Activated CD8-positive, alpha-beta memory T cell treated with anti-CD3 and anti-CD28 coated beads, Interleukin-2, amount 10 ng/mL, durations not matched to agents 7 days and 5 days (primary cell): ENCODE measurements at places on chromosomes 11 and 22. TPM values are rescaled to one million over a fixed set of nuclear protein-coding genes. Genes with fewer than 3 reads are reported as not detected.

Gene RFPL2
- 0.16 TPM for total RNA-seq

Gene RASD2
- 0.09 TPM for total RNA-seq

Gene BTBD18
- total RNA-seq: not detected

Gene LRRC56
- total RNA-seq: 2.1 TPM

Gene MRGPRX4
- total RNA-seq: not detected
